ENCODE measurements at places on chromosomes 7 and 10.
A peak's percentile ranks its signal among the peaks of the same experiment; 100 is the strongest.

- no peak for DNase-seq
These were observed 396.3 kb upstream of the FZD8 start for GRCh38 chr10:36038316-36038955.

DNA sequence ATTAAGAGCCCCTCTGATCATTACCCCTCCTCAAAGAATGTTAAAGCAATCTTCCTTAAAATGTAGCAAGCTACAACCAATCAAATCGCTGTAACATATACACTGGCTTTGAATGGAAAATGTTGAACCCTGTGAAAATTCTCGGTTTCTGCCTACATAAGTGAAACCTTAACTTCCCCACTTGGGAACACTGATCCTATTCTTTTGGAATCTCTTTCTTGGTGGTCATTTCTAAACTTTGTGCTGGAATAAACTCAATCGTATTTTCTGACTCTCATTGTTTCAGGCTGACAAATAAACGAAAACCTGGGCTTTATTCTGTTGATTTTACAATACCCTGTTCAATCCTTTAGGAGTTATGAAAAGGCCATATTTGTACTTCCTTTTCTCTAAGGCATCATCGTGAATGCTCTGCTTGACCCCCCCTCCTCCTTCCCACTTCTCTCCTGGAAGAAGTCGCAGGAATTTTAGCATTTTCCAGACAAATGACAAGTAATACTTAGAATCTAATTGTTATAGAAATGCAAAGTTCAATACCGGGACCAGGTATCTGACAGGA is 155.1 kb upstream of the FAM13C start:
- no peak for DNase-seq

- DNase-seq = no peak
These were observed 75.5 kb downstream of the DGKI start for GRCh38 chr7:137771273-137771672.

DNA sequence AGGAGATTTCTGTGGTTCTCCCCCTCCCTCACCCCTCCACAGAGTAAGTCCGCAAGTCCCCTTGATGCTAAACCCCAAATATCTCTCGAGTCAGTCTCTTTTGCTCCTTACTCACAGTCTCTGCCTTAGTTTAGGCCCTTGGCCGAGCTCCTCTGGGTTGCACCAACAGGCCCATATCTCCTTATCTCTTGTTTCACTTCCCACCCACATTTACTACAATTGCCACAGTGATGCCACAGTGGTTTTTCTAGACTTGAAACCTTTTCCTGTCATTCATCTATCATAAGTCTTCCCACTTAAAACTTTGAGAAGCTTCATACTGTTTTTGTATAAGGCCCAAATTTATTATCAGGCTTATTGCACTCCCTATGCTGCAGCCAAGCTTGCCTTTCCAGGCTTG is 23.4 kb upstream of the NME8 start:
- no peak for DNase-seq

DNA sequence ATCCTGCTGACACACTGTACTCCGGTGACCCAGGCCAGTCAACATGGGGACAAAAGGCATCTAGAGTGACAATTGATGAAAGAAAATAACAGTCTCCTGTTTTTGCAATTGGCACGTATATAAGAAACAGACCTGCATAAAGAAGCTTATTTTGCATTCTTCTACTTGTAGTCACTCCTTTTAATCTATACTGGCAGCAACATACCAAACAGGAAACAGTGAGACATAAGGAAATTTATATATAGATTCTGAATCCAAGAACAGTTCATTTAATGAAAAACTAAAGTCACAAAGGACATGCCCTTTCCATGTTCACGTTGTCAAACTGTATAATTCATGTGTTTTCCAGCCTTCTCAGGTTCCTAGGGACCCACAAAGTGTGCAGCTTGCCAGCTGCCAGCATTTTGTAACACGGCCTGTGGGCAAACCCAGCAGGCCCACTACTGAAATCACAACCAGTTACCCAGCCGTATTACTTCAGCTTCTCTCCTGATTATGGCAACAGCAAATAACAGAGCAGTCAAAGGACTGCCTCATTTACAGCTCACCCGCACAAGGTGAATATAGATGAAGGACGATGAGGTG is 72.3 kb downstream of the AMPH start:
- DNase-seq = peak; percentile 15

DNA sequence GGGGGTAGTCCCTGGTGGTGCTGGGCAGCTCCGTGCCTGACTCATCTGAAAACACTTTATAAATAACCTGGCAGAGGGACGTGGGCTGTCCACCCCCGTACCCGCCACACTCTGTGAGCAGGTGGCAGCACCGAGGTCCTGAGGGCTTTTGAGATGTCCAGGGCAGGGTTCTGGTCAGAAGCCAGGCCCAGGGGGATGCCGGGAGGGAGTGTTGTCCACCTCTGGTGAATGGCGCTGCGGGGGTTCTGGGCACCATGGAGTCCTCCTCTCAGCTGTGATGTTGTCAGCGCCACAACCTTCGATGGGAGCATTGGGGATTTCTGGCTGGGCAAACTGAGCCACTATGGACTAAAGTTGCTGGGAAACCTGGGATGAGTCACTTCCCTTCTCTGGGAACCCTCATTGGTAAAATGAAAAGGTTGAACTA is 27.4 kb upstream of the GOLGA7B start:
- DNase-seq = peak; percentile 33

- DNase-seq = peak; percentile 72
These were observed 222.1 kb upstream of the SHH start for GRCh38 chr7:156034397-156034796.

- no peak for DNase-seq
These were observed 20.3 kb upstream of the SHH start for GRCh38 chr7:155832581-155832981.

- no peak for DNase-seq
These were observed 510.2 kb downstream of the TCERG1L start for GRCh38 chr10:130801276-130801675.

DNA sequence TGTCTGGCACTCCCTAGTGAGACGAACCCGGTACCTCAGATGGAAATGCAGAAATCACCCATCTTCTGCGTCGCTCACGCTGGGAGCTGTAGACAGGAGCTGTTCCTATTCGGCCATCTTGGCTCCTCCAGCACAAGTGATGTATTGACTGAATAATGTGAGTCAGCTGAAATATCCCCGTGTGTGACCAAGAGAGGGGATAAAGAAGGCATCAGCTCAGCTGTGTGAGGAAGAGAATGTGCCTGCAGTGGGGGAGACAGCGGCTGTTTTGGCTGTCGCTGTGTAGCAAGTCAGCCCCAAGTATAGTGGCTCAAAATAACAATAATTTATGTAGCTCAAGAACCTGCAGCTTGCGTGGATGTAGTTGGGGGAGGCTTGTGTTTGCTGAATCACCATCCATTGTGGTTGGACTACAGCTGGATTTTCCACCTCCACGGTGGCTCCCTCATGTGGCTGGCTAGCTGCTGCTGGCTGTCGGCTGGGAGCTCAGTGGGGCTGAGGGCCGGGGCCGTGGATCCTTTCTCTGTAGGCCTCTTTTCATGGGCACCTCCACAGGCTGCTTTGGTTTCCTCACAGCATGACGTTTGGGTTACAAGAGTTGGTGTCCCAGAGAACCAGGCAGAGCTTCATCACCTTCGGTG is 434.5 kb downstream of the CCSER2 start:
- peak; percentile 17 for DNase-seq

GRCh38 chr7:154698726-154699291 is 304.1 kb downstream of the PAXIP1 start:
- peak; percentile 17 for DNase-seq

DNA sequence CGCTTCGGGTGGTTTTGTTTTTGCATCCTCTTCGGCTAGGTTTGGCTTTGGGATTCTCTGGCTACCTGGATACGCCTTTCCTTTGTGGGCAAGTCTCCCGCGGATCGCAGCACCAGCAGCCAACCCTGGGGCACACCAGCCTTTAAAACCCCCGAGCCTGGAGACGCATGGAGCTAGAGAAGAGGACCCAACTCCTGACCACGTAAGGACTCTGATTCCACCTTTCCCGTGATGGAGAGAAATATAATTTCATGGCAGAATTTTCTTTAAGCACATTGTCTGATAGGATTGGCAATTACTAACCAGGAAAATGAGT is 535.4 kb upstream of the GALNT17 start:
- no peak for DNase-seq

- DNase-seq = no peak
These were observed 44.4 kb downstream of the JAKMIP3 start for GRCh38 chr10:132110111-132110521.

Measured in HT1080 (cell line).